Gastroesophageal sphincter (tissue), 4 donors: ENCODE measurements at places on chromosomes 1 and 21.
A peak's percentile ranks its signal among the peaks of the same experiment; 100 is the strongest.

DNA sequence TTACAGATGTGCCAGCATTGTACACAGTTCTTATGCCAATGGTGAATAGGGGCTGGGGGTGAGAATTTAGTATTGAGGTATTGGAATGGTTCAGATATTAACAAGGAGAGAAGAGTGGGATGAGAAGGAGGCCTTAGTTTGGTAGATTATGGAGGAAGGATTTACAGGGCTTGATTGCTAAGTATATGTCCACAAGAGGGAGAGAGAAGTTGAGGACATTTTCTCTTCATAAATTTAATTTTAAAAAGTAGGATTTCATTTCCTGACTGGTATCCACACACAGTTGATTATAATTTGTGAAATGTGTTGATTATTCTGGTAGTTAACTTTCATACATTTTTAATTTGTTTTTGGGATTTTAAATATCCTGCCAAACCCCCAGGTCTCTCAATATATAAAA is 213.0 kb downstream of the ADGRL2 start:
- no peak for ATAC-seq

- no peak for ATAC-seq
Observed at GRCh38 chr1:39174390-39175081, 30.0 kb upstream of the MACF1 start.

GRCh38 chr1:53942127-53942957 is 3.2 kb downstream of the IFT25 start:
- ATAC-seq, result no peak

DNA sequence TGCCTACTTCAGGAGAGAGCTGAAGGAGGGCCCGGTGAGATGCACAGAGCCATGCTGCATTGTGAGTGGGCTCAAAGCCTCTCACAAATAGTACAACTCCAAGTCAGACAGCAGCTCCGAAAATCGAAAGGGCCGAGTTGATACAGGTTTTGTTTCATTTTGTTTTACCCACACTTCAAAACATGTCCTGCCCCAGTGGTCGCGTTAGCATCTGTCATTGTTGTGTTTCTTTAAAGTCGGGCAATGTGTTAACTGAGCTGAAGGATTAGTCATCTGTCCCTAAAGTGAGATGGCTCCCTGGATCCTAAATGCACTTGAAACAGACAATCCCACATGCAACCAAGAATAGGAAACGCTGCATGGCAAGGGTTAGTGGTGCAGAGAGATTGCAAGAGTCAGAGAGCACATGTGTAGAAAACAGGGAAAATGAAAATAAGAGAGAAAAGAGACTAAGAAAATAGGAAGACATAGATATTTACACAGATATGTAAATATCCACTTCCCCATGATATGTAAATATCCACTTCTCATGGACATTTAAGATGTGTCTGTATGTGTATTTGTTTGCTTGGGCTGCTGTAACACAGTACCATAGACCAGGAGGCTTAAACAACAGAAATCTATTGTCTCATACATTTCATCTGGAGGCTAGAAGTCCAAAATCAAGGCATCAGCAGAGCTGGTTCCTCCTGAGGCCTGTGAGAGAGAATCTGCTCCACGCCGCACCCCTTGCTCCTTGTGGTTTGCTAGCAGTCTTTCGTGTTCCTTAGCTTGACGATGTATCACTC is 131.4 kb upstream of the RAB4A start:
- no peak for ATAC-seq

GRCh38 chr1:221478050-221478949 is 263.6 kb downstream of the DUSP10 start:
- peak; percentile 78 for ATAC-seq

GRCh38 chr1:107016376-107016978 is 40.0 kb upstream of the PRMT6 start:
- ATAC-seq, result no peak
